Neural crest cell (in vitro differentiated cells): ENCODE measurements at places on chromosomes 5 and 9.

DNA sequence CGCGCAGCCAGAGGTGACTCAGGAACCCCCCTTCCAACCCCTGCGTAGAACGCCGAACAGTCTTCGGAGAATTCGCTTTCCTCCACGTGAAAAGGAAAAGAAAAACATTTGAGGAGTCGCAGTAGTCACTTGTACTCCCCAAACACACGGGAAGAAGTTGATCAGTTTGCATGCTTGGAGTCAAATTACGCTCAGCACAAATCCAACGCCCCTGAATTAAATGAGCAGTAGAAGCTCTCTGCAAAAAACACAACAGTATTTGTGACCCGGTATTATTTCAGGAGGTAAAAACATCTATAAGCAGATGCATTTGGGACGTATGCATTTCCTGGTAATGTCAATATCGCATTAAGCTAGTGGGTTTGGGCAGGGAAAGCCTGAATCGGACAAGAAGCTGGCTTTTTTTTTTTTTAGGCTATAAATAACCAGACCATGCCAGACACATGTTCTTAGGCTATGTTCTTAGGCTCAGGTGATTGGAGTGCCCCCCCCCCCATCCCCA is 854 bp upstream of the ARL15 start:
- DNase-seq, result no peak

GRCh38 chr5:77638763-77639671 is 504 bp upstream of the OTP start:
- DNase-seq, result no peak

DNA sequence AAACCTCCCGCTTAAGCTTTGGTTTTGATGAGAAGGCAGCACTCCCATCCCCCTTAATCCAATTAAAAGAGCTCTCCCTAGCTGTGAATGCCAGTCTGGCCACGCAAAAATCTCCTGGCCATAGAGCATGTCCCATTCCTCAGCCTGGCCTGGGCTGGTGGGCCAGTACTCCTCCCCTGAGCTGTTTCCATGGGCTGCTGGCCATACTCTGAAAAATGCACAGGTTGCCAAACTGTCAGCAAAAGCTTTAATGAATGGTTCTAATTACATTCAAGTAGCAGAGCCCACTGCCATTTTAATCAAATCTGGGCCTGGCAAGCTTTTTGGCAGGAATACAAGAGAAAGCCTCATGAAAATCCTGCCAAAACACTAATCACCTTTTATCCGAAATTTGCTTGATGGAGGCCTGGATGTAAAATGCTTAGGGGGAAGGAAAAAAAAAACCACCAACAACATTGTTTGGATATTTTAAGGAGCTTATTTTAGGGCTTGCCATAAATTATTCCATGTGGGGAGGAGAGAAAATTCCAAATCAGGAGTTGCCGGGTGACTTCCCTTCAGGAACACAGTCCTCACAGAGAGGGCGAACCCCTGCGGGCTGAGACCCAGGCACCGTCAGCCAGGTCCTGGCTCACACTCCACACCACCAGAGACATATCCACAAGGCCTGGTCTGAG is 243.3 kb downstream of the SEC61B start:
- no peak for DNase-seq

GRCh38 chr9:35106343-35106730 is 3.4 kb upstream of the STOML2 start:
- DNase-seq, result no peak

DNA sequence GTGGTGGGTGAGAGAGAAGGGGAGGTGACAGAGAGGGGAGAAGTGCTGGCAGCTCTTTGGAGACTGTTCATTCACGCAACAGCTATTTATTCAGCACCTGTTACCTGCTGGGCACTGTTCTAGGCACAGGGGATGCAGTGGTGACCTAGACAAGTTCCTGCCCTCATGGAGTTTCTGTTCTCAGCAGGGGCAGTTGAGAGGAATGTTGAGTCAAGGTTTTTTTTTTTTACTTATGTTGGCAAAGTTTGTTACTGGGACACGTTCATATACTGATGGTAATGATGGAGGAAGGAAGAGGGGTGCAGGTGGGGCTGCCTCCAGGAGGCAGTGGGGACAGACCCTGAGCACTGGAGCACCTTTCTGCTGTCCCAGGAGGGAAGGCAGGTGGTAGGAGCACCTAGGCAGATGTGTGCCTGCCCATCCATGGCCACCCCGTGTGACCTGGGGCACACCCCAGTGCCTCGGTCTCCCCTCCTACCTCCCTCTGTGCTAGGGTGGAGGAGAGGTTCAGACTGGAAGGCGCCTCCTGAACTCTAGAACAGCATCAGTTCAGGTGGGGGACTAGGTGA is 49.4 kb upstream of the SLC25A51 start:
- DNase-seq, result no peak

DNA sequence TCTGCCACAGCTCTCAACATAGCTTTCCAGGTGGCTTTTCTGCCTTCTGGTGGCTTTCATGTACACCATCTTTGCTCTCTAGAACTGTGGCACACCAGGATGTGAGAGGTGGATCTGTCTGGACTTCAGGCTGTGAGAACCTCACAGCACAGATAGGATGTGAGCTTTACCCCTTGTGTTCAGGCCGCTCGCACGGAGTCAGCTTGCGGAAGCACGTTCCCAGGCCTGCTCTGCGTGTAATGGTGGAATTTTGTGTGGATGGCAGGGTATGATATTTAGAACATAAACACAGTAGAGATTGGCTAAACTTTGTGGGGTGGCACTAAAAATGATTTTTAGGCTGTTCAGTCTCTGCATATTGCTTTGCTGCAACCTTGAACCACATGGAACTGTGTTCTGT is 250.5 kb downstream of the FANCC start:
- no peak for DNase-seq

DNA sequence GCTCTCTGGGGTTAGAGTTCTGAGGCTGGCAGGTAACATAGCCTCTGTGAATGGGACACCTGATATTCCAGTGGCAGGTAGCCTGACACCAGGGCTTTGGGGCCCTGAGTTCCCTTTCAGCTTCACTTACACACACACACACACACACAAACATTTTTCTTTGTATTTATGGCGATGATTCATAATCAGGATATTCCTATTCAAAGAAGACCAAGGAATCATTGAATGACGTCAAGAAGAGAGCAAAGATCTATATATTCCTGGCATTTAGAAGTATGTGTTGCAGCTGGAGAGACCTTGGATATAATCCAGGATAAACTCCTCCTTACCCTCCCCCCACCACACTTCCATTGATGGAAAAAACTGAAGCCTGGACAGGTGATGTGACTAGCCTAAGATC is 7.9 kb upstream of the ENTREP1 start:
- no peak for DNase-seq
